ENCODE measurements at places on chromosomes 16 and 17.

GRCh38 chr16:8885674-8886592 is 3.8 kb downstream of the LITAFD start:
- peak; percentile 43 for DNase-seq

DNA sequence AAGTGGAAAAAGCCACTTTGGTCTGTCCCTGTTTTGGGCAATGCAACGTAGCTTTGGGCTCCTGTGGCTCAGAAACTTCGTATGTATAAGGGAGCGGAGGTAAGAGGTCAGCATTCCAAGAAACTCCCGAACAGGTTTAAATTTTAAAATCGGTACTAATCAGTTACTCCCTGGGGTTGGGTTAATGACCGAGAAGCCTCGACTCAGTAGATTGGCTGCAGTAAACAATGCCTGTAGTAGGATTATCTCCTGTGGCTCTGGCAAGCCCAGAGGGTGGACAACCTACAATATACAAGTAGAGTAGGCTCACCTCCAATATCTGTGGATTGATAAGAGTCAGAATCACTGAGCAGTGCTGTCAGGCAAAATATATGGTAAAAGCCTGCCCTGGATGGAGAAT is 1.6 kb upstream of the GNA13 start:
- no peak for DNase-seq

DNA sequence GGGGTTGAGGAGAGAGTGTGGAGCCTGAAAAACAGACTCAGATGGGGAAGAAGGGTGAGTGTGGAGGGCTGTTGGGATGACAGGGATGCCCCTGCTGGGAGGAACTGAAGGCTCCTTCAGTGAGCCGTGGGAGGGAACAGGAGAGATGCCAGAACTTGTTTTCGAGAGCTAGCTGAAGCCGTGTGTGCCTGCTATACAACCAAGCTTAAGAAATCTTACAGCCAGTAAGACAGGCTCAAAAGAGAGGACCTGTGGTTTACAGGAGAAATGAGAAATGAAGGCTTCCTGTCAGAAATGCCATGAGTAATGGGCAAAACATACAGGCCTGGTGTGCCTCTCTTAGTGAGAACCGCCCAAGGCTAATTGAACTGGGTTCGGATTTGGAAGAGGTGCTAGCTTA is 99.6 kb downstream of the SPACA3 start:
- peak; percentile 91 for DNase-seq

DNA sequence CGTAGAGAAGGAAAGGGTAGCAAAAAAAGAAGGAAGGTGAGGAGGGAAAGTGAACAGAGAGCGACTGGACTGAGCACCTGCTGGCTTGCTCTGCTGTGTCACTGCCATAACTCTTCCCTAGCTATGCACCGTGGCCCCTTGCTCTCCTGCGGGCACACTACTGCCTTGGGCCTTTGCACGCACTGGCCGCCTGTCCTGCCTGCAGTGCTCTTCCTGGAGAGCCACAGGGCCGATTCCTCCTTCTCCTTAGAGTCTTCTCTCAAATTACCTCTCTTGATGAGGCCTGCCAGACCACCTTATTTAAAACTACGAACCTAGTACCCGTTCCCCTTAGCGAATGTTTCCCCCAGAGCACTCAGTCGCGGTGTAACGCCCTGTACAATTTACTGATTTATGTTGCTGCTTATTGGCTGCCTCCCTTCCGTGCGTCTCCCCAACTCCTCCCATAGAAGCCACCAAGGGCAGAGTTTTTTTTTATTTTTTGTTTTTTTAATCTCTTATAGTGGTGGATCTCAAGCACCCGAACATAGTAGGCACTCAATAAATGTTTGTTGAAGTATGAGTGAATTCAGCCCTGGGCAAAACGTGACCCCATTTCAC is 70.3 kb downstream of the RAI1 start:
- DNase-seq, result no peak

DNA sequence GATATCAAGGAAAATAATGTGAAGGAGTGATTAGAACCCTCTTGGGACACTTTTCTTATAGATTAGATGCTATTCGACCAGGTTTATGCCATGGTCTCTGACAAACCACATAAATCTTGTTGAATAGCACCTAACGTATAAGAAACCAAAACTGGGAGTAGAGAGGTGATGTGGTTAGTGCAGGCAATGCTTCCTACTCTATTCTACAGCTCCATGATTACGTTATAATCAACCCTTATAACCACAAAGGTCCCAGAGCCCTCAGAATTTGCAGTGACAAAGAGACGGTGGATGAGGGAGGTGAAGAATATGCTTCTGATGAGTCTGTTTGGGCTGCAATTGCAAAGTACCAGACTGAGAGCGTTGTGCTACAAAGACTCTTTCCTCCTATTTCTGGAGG is 78.4 kb downstream of the ARHGAP44 start:
- no peak for DNase-seq

DNA sequence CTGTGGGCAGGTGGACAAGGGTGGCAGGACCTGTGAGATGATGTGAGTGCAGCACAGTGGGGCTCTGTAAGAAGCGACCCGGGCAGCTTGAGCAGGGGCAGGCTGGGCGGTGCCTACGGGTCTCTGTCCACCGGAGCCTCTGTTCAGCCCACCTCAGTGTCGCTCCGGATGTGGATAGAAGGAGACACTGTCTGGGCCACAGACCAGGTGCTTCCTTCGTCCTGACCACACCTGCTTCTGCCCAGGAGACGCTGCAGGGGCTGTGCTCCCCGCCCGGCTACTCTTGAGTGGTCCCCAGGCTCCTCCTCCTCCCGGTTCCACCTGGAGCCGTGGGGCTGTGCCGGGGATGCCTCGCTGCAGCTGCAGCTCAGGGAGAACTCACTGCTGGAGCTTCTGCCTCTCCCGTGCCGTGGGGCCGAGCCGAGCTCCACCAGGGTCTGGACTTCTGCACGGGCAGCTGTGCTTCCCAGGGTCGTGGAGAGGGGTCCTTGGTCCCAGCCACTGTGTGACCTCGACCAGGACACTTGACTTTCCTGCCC is 21.5 kb downstream of the METRNL start:
- DNase-seq, result no peak

GRCh38 chr17:2110436-2110835 is 55.5 kb downstream of the HIC1 start:
- DNase-seq, result no peak

GRCh38 chr16:85675251-85675874 is 13.4 kb downstream of the GINS2 start:
- DNase-seq, result peak; percentile 43

All from epithelial cell of esophagus (primary cell).